Renal cortex interstitium (tissue), 15 donors: ENCODE measurements at places on chromosomes 12 and 14.

GRCh38 chr14:65153101-65153500 is 50.8 kb upstream of the MAX start:
- DNase-seq = no peak

DNA sequence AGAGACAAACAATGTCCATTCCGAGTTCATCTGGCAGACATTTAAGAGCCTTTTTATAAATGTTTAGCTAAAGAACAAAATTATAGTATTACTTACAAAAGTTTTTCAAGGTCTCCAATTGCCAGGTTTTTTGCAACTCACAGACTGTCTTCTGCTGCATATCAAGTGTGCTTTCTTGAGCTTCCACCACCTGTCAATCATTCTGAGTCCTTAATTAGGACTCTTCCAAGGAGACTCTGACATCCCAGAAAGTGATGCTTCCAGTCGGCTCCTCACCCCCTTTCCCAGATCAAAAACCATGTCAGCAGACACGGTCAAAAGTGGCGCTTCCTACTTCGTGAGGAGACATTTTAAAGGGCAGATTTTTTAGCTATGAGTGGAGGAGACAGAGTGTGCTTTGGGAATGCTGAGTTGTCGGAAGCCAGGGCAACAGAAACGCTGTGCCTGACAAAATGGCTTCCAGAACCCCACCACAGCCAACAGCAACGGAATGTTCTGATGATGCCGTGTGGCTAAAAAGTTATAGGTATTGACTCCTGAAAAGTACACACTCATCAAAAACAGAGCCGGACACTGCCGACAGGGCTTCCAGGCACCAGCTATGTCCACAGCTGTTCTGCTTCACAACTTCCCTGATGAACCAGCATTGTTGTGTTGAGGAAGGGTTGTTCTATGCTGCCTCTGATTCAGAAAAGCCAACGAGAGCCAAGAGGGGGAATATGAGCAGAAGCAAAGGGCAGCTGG is 116.1 kb upstream of the SLC35F4 start:
- DNase-seq = no peak

- DNase-seq = no peak
Measured at GRCh38 chr14:52740751-52741150, 10.8 kb downstream of the STYX start.

DNA sequence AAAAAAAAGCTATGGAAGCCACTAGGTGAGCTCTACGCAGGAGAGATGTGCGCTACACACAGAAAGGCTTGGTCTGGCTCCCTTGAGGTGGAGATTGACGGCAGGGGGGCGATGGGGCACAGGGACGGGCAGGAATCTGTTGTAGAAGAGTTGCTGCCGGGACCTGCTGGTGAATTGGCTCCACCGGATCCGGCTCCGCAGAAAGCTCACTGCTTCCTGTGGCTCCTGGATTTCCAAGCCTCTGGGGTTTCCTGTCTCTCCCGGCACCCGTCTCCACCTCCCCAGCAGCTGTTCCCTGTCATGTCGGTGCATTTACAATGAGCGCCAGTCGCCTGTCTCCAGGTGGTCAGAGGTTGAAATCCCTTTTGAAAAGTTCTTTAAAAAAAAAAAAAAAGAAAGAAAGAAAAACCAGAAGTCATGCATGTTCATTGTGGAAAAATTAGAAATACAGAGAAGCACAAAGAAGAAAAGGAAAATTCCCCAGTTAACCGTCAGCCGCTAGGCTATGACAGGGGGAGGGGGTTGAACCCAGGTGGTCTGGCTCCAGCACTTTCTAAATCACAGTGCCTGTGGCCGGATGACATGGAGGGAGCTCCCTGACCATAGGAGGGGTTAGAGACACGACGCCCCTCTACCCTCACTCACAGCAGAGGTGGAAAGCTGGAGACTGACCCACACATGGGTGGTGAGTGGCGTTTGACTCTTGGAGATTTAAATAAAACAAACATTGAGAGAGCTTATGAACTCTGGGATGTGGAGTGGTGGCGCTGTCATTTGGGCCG is 20.8 kb downstream of the FAM222A start:
- DNase-seq = no peak

DNA sequence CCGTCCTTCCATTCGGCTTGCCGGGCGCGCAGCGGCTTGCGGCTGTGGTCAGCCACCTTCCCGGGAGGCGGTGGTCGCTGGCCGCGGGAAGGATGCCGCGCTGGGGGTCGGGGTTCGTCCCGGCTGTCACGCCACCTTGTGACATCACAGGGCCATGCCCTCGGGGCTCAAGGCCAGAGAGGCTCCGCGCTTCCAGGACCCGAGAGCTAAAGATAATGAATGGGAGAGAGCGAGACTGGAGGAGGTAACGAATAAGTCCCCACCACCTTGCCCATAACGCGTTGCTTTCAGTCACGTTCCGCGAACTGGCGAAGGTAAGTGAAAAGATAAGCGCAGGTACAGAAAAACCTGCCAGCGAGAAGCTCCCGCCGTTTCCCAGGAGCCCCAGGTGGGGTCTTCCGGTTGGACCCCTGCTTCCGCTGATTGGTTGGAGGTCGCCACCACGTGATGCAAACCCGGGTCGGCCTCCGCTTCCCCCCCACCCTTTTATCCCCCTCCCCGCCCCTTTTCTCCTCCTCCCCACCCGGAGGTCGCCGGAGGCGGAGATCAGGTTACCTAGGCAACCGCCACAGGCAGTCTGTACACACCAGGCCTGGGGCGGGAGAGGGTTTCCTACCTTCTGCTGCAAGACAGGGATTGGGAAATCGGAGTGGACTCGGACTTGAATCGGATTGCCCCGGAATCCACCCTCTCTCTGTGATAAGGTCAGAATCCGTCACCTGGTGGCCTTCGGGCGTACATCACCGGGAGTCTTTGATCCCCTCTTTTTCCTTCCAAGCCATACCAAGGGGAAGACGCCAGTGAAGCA is at the start of gene LRRC9:
TSS of gene LRRC9 (plus strand) at position 575 of the 808 bp plus-strand sequence.
- DNase-seq = peak; percentile 77

- DNase-seq = no peak
Measured at GRCh38 chr14:69459122-69459521, 25.4 kb upstream of the PLEKHD1 start.

- no peak for DNase-seq
Measured at GRCh38 chr12:75922944-75923642, 108.5 kb downstream of the PHLDA1 start.

DNA sequence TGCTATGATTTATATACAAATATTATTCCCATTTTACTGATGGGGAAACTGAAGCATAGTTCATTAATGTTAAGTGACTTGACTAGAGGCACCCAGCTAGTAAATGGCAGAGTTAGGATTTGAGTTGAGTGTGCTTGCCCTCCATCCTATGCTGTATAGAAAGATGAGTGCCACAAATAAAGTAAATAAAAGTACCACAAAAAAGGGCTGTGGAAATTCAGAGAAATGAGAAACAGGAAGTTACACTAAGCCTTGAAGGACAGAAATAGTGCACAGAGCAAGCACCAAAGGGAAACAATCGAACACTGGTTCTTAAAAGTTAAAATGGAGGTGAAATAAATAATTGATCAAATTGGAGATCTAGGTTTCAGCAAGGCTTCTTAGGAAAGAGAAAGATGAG is 9.2 kb upstream of the ABCD2 start:
- no peak for DNase-seq

GRCh38 chr12:70646850-70647249 is 9.6 kb upstream of the PTPRB start:
- DNase-seq = no peak

DNA sequence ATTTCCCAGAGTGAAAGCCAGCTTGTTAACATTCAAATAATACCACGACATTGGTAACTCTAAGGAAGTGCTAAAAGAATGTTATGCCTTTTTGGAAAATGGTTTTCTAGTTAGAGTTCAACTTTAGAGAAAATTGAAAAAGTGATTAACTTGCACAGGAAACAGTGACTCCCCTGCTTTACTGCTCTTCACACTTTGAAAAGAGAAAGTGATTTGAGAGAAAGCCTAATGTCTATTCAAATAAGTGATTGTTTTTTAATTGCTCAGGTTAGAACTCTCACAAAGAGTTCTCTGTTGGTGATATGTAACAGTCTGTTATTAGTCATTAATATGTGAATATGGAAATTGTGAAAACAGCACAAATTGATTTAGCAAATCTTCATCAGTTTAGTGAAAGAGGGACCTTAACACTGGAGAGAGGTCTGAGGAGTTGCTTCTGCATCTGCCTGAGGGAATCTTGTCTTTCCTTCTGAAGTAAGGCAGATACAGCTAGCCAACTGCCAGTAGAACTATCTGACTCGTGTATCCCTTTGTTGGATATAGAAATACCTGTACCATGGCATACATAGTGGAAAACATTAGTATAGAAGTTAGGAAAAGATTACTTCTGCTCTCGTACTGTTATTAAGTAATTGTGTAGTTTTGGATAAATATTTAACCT is 25.5 kb downstream of the ATF7IP start:
- DNase-seq = no peak

DNA sequence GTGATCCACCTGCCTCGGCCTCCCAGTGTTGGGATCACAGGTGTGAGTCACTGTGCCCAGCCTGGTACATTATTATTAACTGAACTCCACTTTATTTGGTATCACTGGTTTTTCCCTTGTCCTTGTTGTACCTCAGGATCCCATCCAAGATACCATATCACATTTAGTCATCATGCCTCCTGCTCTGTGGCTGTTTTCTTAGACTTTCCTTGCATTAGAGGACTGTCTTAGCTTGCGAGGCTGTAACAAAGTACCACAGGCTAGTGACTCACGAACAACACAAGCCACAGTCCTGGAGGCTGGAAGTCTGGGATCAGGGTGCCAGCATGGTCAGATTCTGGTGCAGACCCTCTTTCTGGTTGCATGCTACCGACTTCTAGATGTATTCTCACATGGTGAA is 12.2 kb downstream of the KLC1 start:
- DNase-seq = no peak

- no peak for DNase-seq
Measured at GRCh38 chr12:128818065-128819022, 5.4 kb downstream of the SLC15A4 start.
